ENCODE measurements at places on chromosomes 7 and 10.

DNA sequence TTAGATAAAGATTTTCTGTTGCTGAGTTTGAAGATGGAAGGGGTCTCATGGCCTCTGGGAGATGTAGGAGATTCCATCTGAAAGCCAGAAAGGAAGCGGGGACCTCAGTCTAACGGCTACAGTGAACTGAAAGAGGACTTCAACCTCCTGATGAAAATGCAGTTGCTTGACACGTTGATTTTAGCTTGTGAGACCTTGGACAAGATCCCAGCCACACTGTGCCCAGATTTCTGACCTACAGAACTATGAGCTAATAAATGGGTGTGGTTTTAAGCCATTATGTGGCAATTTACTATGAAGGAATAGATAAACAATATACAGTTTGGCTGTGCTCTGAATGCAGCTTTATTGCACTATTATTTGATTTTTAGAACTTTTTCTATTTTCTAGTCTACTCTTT, 342.3 kb upstream of the SEMA3D start:
- DNase-seq, result peak; percentile 10

- DNase-seq, result no peak
These were observed 34.5 kb upstream of the RBM20 start for GRCh38 chr10:110609605-110610004.

DNA sequence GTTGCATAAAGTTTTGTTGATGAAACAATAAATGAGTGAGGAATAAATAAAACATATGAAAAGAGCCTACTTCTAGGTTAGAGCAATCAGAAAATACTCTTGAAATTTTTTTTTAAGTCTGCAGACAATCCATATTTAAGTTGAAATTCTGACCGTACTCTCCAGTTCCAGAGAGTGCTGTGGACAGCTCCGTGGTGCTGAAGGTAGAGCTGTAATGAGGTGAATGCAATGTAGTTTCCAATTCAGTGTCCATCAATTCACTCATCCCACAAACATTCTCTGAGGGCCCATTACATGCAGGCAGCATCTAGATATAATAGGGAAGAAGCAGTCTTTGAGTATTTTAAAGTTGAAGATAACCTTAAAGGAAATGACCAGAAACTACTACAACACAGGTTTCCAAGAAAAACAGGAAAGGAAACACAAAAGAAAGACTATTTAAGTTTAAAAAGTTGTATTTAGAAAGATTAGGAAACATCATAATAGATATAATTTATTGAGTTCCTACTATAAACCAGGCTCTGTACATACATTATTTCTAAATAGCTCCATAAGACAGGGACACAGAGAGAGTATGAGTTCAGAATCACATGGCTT, 44.0 kb upstream of the CRTAC1 start:
- peak; percentile 24 for DNase-seq

GRCh38 chr10:86377797-86378146, 11.2 kb upstream of the GRID1 start:
- DNase-seq, result no peak

- DNase-seq, result peak; percentile 55
These were observed 11.5 kb upstream of the OGA start for GRCh38 chr10:101829561-101830315.

- no peak for DNase-seq
These were observed 43.3 kb upstream of the ECHDC3 start for GRCh38 chr10:11698691-11699549.

DNA sequence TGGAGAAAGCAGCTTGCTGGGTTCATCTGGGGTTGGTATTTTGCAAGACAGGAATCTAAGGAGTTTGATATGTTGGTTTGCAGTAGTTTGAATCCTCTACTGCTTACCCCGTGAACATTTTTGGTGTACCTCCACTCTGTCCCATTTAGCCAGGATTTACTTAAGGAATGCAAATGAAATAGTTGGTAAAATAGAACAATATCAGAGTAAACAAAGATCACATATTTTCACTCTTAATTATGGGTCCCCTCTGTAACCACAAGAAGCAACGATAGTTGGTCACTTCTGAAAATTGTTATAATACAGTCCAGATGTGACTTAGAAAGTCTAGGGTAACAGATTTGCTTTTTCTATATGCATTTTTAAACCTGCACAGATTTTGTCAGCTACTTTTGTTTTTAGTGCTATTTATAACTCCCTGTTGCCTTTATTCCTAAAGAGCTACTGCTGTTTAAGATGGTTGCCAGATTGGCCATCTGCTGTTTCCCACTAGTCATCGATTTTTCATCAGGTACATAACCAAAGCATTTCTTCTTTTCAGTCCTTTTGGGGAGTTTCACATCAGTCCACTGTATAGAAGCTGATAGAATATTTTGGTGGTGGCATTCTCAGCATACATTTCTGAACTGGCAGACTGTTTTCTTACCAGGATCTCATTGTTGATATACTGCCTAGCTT, 37.6 kb downstream of the MAPK8 start:
- DNase-seq, result no peak

- DNase-seq, result no peak
These were observed 56.0 kb downstream of the ZNF800 start for GRCh38 chr7:127336458-127336857.

DNA sequence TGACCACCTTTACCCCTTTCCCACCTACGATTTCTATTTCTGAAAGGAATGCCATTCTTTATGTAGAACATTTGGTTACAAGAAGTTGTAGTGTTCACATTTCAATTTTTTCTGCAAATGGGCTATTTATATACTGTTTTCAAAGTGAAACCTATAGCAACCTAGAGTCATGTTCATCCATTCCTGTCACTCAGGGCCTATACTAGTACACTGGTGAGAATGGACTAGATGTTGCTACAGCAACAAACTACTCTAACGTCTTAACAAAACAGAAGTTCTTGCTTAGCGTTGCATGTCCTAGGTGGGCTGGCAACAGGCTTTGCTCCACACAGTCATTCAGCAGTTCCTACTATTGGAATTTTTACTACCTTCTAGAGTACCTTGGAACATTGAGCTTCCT, 16.3 kb downstream of the CASD1 start:
- no peak for DNase-seq

DNA sequence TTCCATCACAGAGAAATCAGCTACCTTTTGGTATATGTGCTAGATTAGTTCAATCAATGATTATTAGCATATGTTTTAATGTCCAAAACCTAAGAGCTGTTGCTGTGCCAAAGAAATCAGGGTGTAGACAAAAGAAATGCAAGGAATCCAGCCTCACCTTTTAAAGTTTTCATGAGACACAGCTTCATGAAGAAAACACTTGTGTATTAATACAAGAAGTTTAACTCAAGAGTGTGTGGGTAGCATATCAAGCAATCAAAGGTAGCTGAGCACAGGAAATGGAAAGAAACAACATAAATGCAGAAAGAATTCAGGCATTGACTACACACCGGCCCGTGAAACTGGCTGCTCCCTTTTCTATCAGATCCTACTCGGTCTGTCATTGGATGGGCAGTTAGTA, 76.0 kb upstream of the CAV2 start:
- DNase-seq, result no peak

GRCh38 chr10:111199587-111199986, 122.8 kb downstream of the ADRA2A start:
- DNase-seq, result no peak

GRCh38 chr10:125148528-125148927, 11.8 kb downstream of the CTBP2 start:
- DNase-seq, result peak; percentile 69

DNA sequence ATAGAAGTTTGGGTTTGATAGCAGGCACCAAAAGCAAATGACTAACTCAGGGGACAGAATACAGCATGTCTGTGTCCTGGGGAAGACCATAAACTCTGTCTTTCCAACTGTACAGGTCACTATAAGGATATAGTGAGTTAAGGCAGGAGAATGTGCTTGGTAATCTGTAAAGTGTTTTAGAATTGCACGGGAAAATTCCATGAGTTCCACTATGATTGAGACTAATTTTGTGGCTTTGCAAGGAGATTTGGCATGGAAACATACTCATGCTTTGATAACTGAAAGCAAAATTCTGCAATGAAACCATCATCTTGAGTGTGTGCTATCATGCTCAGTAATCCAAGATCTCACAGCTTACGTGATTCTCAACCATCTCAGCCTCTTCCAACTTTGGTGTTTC, 152.6 kb downstream of the PKD1L1 start:
- peak; percentile 83 for DNase-seq

DNA sequence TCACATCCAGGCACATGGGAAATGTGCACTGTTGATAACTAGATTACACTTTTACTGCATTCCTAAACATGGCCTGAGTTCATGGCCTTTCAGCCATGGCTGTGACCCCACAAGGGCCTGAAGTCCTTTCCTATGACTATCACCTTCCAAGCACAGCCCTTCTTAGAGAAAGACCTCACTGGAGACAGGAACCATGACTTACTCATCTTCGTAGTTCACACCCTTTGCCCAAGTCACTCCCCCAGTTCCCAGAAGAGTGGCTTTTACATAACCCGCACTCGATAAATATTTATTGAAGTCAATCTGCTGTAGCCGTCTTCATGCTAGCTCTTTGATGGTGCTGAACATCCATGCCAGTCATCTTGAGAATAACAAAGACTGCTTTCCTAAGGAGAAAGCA, 632.5 kb upstream of the NRP1 start:
- no peak for DNase-seq

DNA sequence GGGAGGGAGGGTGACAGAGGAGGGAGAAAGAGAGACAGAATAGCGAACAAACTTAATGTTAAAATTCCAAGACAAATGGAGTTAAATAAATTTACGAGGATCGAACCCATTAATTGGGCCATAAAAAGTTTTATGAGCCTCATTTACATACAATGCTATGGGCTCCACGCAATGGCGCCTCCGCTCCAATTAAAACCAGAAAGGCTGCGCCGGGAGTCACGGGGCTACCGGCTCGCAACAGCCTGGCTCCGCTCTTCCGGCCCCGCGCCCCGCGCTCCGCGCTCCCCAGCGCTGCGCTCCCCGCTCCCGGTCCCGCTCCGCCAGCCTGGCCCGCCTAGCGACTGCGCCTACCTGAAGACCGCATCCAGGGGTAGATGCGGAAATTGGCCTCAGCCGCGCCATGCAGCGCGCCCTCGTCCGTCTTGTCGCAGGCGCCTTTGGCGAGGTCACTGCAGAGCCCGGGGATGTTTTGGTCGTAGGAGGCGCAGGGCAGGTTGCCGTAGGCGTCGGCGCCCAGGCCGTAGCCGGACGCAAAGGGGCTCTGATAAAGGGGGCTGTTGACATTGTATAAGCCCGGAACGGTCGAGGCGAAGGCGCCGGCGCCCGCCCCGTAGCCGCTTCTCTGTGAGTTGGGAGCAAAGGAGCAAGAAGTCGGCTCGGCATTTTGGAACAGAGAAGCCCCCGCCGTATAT, 513 bp downstream of the HOXA7 start:
- no peak for DNase-seq

- no peak for DNase-seq
These were observed 46.2 kb upstream of the OSBPL3 start for GRCh38 chr7:25026156-25026555.
